ENCODE measurements at places on chromosomes 2 and 18. TPM values are rescaled to one million over a fixed set of nuclear protein-coding genes. Genes with fewer than 3 reads are reported as not detected.

TMEM247 gene
- total RNA-seq, result not detected

IL37 gene
- total RNA-seq, result 2.0 TPM

CCDC121 gene
- total RNA-seq, result 6.3 TPM

INHBB gene
- 7.1 TPM for total RNA-seq

TGFA gene
- 21.8 TPM for total RNA-seq

SLC23A3 gene
- 1.5 TPM for total RNA-seq

- no peak for DNase-seq
Observed at GRCh38 chr2:165561516-165561915, 92.0 kb downstream of the CSRNP3 start.

- DNase-seq, result peak; percentile 83
Observed at GRCh38 chr2:99881901-99882591, 260.3 kb downstream of the AFF3 start.

DNA sequence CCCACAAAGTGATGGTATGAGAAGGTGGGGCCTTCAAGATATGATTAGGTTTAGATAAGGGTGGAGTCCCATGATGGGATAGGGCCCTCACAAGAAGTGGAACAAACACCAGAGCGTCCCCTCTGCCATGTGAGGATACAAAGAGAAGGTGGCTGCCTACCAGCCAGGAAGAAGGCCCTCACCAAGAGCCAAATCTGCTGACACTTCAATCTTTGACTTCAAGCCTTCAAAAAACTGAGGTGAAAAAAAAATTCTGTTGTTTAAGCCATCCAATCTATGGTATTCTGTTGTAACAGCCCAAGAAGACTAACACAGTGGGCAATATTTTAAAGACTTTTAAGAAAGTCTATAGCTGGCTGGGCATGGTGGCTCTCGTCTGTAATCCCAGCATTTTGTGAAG, 522.1 kb downstream of the NRXN1 start:
- DNase-seq, result no peak

- DNase-seq, result no peak
Observed at GRCh38 chr2:120464448-120464931, 118.6 kb downstream of the INHBB start.

- no peak for DNase-seq
Observed at GRCh38 chr18:46134920-46135675, 30.9 kb downstream of the HAUS1 start.

- DNase-seq, result no peak
Observed at GRCh38 chr2:46565364-46565763, 86.0 kb downstream of the TMEM247 start.

GRCh38 chr2:159202568-159203071, 83.9 kb downstream of the WDSUB1 start:
- peak; percentile 77 for DNase-seq

- DNase-seq, result no peak
Observed at GRCh38 chr18:27797484-27797883, 379.4 kb downstream of the CDH2 start.

Data from skin of body (tissue), 3 donors.